ENCODE measurements at places on chromosomes 11 and 22. TPM values are rescaled to one million over a fixed set of nuclear protein-coding genes. Genes with fewer than 3 reads are reported as not detected.

MIOX gene
- not detected for total RNA-seq

TMEM191B gene
- total RNA-seq: not detected

PGA5 gene
- 1.1 TPM for total RNA-seq

TPBGL gene
- total RNA-seq: 0.11 TPM

JAML gene
- total RNA-seq: 4.8 TPM

DNA sequence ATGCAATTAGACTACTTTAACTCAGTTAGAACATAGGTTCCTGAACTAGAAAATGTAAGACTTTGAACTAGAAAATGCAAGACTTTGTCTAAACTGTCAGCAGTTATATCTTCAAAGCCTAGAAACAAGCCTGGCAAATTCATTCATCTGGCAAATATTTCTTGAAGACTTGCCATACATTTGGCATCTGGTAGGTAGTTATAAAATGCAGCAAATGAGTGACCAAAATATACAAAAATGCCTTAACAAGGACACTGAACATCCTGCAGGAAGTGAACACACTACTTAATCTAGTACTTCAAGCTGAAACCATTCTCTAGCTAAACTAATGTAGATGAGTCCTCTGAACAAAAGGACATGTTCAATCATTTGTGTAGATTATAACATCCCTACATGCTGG is 84.7 kb upstream of the SCUBE2 start:
- H3K36me3 ChIP-seq: no peaks in the 10 kb centered on the region
- no peaks in the 10 kb centered on the region for H3K27me3 ChIP-seq
- H3K4me3 ChIP-seq: no peak overlapping the region
- no peak for DNase-seq
- H3K4me1 ChIP-seq: no peaks in the 10 kb centered on the region

GRCh38 chr11:29119116-29119515 is 897.7 kb downstream of the KCNA4 start:
- DNase-seq: no peak
- no peak overlapping the region for H3K27ac ChIP-seq
- H3K27me3 ChIP-seq: no peaks in the 10 kb centered on the region
- no peaks in the 10 kb centered on the region for H3K4me1 ChIP-seq

- H3K4me3 ChIP-seq: no peak overlapping the region
- no peak for DNase-seq
- H3K4me1 ChIP-seq: no peaks in the 10 kb centered on the region
Observed at GRCh38 chr11:16193897-16194381, 162.4 kb downstream of the SOX6 start.

GRCh38 chr22:19393704-19394103 is 37.8 kb downstream of the HIRA start:
- H3K4me1 ChIP-seq: no peaks in the 10 kb centered on the region
- H3K4me3 ChIP-seq: no peak overlapping the region
- no peaks in the 10 kb centered on the region for H3K27me3 ChIP-seq
- no peak for DNase-seq

GRCh38 chr11:108204929-108205499 is 17.4 kb downstream of the NPAT start:
- DNase-seq: no peak
- H3K27me3 ChIP-seq: no peaks in the 10 kb centered on the region
- H3K36me3 ChIP-seq: peaks cover 16% of the 10 kb centered on the region
- H3K4me3 ChIP-seq: no peak overlapping the region
- H3K27ac ChIP-seq: no peak overlapping the region
- H3K4me1 ChIP-seq: no peaks in the 10 kb centered on the region

GRCh38 chr11:76637491-76638269 is 32.9 kb downstream of the LRRC32 start:
- H3K4me1 ChIP-seq: peaks cover 9% of the 10 kb centered on the region
- H3K4me3 ChIP-seq: no peak overlapping the region
- no peak overlapping the region for H3K27ac ChIP-seq
- H3K27me3 ChIP-seq: no peaks in the 10 kb centered on the region
- no peaks in the 10 kb centered on the region for H3K36me3 ChIP-seq

DNA sequence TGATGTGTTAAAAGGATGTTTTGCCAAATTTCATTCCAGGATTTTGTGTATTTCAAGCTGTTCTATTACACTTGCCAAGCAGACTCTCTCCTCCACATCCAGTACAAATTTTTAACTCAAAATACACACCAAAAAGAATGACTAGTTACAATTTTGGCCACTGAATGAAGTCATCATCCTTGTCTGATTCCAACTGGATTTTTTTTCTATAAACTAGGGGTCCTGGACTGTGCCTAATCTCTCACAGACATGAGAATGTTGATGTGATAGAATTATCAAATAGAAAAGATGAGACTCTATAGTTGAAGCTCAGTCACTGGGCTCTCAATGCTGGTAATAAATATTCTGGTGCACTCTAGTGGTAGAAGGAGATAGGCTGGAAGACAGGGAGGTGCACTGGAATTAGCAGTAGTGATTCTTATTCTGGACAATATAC is 85.8 kb downstream of the FANCF start:
- no peak overlapping the region for H3K27ac ChIP-seq
- no peaks in the 10 kb centered on the region for H3K4me1 ChIP-seq
- H3K27me3 ChIP-seq: no peaks in the 10 kb centered on the region
- H3K4me3 ChIP-seq: no peak overlapping the region

DNA sequence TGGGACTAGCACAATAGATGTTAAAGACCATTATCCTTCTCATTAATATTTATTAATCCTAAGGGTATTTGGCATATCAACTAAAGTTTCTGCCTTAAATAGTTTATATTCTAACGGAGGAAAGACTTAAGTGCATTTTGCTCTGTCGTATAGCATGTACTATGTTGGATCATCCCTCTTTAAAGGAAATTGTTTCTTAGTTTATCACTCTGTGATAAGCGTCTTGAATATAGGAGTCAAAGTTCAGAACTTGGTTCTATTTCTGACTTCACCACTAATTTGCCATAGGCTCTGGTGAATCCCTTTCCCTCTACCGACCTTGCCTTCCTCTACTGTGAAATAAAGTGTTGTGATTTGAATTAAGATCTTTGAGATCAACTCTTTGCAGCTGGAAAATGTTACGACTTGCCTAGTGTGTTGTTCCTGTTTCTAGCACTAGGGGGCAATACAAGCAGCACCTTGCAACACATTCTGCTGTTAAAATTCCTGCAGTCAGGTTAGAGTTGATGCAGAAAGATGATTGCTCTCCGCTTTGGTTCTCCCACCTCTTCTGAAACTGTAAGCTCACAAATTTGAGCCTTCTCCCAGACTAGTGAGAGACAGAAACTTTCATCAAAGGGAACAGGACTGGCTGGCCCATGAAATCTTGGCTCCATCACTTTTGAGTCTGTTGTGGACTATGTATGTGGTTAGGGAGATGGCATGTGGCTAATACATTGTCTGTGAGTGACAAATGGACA is 27.8 kb upstream of the ZNRF3 start:
- H3K4me1 ChIP-seq: no peaks in the 10 kb centered on the region
- no peak overlapping the region for H3K4me3 ChIP-seq
- H3K27me3 ChIP-seq: no peaks in the 10 kb centered on the region
- peak; percentile 54 for DNase-seq
- H3K27ac ChIP-seq: no peak overlapping the region

DNA sequence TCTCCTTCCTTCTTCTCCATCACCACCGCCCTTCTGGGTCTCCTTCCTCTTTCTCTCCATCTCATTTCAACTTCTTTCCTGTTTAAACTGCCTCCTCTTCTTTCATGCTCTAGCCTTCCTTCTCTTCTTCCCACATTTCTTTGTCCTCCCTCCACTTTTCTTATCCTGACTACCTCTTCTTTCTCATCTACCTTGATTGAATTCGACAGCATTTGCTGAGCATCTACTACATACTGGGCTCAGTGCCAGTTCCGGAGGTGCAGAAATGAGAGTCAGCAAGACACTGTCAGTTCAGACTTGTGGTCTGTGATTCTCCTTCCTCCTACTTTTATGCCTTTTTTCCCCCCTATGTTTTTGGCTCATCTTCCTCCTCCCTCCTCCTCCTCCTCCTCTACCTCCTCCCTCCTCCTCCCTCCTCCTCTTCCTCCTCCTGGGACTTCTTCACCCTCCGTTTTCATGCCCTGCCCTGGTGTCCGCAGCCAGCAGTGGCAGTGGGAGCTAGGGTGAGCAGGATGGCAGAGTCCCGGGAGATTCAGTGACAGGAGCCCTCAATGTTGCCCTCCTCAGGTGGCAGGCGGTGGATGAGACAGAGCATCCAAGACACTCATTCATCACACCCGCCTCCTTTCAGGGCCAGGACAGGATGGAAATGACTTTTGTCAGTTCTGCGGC is 146.0 kb upstream of the SEZ6L start:
- H3K4me3 ChIP-seq: no peak overlapping the region
- H3K4me1 ChIP-seq: no peaks in the 10 kb centered on the region
- no peaks in the 10 kb centered on the region for H3K36me3 ChIP-seq
- no peaks in the 10 kb centered on the region for H3K27me3 ChIP-seq
- DNase-seq: no peak

DNA sequence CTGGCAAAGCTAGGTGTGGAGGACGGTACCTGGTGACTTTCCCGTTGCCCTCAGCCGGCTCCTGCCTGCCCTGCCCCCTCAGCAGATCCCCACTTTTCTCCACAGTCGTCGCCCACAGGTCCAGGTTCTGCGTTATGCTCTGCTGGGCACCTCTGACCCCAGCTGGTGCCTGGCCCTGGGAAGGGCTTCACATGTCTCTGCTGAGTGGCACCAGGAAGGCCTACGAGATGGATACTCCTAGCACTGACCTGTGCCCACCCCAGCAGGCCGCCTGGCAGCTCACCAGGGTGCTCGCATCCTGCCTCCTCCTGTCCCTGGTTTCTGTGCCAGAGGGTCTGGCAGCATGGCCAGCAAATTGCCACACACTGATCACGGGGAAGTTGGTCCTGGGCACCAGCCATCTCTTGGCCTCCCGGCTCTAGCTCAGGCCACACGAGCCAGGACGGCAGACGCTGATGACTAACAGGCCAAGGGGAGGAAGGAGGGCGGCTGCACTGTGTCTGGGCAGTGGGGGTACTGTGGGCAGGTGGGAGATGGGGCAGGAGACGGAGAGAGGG is 13.8 kb downstream of the CARS1 start:
- peak; percentile 93 for DNase-seq
- H3K27me3 ChIP-seq: no peaks in the 10 kb centered on the region
- H3K27ac ChIP-seq: peak overlapping the region; percentile 33
- H3K4me1 ChIP-seq: peaks cover 19% of the 10 kb centered on the region

DNA sequence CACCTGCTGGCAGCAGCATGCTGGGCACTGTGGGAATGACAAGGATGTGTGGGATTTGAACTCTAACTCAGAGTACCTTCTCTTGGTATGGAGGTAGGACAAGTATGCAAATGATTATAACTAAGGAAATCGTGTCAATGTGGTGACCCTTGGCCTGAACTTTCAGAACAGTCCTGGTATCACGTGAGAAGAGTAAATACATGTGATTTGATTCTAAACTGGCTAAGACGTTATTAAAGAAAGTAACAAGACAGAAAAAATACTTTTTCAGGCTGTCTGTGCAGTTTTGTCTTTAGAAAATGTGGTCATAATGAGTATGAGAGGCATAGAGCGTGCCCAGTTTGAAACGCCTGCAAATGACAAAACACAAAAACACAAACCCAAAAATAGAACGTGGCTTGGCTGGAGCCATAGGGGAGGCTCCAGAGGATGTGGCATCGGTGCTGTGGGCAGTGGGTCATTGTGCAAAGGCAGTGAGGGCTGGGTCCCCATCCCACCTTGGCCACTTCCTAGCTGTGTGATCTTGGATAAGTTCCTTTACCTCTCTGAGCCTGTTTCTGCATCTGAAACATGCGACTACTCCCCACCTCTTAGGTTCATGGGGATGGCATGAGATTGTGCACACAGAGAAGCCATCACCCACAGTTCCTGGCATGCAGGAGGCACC is 18.4 kb upstream of the IL2RB start:
- peak; percentile 12 for DNase-seq
- no peak overlapping the region for H3K4me3 ChIP-seq
- no peaks in the 10 kb centered on the region for H3K36me3 ChIP-seq
- no peaks in the 10 kb centered on the region for H3K27me3 ChIP-seq
- H3K4me1 ChIP-seq: peaks cover 22% of the 10 kb centered on the region

GRCh38 chr22:38243007-38243765 is 29.6 kb downstream of the TMEM184B start:
- H3K4me3 ChIP-seq: no peak overlapping the region
- peaks cover 49% of the 10 kb centered on the region for H3K4me1 ChIP-seq
- no peak overlapping the region for H3K27ac ChIP-seq
- DNase-seq: peak; percentile 50
- H3K36me3 ChIP-seq: peaks cover 32% of the 10 kb centered on the region
- H3K27me3 ChIP-seq: no peaks in the 10 kb centered on the region

DNA sequence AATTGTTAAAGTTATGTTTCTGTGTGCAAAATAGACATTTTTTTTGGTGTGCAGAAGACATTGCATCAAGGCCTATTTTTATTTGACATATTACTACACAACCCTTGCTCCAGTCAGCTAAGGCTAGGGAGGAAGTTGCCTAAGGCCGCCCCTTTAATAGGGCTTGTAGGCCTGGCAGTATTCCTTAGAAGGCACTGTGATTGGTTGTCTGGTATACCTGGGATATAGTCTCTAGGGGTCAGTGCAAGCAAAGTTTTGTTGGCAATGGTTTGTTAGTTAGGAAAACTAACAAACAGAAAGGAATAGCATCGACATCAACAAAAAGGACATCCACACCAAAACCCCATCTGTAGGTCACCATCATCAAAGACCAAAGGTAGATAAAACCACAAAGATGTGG is 16.9 kb downstream of the CCDC15 start:
- no peaks in the 10 kb centered on the region for H3K36me3 ChIP-seq
- no peaks in the 10 kb centered on the region for H3K27me3 ChIP-seq
- H3K27ac ChIP-seq: no peak overlapping the region
- no peaks in the 10 kb centered on the region for H3K4me1 ChIP-seq

GRCh38 chr11:67248653-67249052 is 17.6 kb upstream of the GRK2 start:
- H3K36me3 ChIP-seq: no peaks in the 10 kb centered on the region
- peak; percentile 91 for DNase-seq
- H3K4me3 ChIP-seq: no peak overlapping the region

DNA sequence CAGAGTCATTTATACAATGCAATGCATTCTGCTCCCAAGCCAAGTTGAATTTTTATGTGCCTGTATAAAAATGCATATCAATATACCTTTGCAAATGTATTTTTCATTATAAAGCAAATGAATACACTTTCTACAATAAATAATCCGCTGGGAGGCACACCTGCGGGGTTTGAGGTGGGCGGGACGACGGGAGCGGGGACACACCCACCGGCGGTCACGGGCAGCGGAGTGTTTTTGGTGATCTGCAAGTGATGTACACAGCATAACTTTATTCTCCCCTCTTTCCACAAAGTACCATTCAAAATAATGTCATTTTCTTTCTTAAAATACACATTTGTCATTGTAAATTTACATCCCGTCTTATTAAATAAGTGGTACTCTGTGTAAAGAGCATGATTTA is 54.1 kb downstream of the BRD1 start:
- H3K4me3 ChIP-seq: no peak overlapping the region
- no peak for DNase-seq
- H3K27ac ChIP-seq: no peak overlapping the region
- no peaks in the 10 kb centered on the region for H3K27me3 ChIP-seq

DNA sequence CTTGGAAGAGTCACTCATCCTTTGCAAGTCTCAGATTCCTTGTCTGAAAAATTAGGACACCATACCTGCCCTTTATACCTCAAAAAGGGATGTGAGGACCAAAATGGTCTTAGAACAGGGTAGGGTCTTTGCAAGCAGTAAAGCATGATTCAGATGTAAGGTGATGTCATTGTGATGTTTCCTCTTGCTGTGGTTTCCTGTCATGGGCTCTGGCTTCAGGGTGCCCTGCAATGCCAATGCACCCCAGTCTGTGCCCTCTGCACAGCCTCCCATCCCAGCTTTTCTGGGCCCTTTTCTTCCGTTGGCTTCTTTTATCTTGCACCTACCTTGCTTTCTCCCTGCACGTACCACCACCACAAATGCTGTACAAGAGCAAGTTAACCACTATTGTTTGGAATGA is 87.8 kb upstream of the NNMT start:
- H3K4me3 ChIP-seq: no peak overlapping the region
- peaks cover 21% of the 10 kb centered on the region for H3K36me3 ChIP-seq
- no peaks in the 10 kb centered on the region for H3K27me3 ChIP-seq

Measured in adrenal gland (tissue), 19 donors.